ENCODE measurements at places on chromosomes 5 and 9.

DNA sequence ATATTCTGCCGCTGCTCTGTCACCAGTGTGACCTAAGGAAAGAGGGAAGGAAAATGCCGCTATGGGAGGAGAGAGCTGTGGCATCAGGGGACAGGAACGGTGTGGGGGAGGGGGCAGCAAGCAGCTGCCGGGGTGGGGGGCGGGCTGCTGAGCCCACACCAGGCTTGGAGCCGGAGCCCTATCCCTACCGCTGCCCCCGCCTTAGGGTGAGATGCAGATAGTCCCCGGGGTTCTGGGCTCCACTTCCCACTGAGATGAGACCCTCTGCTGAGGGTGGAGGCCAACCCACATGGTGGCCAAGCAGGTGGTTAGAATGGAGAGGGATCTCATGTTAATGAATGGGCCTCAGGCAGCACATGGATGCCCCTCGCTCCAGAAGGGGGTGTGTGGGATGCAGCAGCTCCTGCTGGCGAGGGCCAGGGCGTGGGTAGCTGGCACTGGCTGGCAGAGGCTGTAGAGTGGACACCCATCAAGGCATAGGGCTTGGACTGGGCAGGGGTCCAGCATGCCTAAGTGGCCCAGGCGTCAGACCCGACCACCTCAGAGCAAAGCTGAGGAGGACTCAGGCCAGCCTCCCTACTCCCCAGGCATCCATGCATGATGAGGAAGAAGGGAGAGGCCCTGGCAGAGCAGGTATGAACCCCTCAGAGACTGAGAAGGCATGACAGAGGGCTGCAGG, 131.5 kb downstream of the ZNF354C start:
- DNase-seq = no peak

GRCh38 chr5:5965132-5965531, 413.2 kb downstream of the MED10 start:
- DNase-seq = no peak

- DNase-seq = peak; percentile 41
These were observed 86.4 kb downstream of the ADRB2 start for GRCh38 chr5:148912714-148913398.

DNA sequence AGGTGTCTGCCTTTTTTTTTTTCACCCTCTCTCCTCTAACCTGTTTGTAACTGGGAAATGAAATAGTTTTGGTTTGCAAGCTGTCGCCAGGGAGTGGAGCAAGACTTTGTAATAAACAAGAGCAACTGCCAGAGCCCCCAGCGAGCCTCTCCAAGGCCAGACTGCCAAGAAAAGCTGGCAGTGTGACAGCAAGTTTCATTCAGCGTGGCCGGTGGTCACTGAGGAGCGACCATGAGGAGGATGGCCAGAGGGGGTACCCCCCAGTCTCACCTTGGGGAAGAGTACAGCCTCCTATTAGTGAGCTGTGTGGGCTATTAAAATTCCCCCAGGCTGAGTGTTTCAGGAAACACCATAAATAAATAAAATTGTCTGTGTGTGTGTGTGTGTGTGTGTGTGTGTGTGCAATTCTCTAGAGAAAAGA, 49.9 kb downstream of the ZFAND5 start:
- DNase-seq = no peak

DNA sequence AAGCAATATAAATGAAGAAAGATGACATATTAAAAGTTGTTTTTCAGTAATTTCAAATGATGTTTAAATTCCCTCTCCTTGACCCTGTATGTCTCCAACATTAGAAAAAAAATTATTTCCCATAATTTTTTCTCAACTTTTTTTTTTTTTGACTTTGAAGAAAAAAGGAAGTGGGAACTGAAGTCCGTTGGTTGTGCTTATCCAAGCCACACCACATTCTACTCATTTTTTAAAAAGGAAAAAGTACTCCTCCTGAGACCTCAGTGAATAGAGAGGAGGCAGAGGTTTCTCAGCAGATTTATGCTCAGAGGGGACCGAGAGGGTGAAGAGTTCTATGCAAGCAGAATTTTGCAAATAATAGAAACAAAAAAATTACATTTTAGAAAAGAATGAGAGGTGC, 123.3 kb downstream of the PCSK5 start:
- no peak for DNase-seq

- DNase-seq = no peak
These were observed 27.6 kb upstream of the PSD2 start for GRCh38 chr5:139767960-139768359.

DNA sequence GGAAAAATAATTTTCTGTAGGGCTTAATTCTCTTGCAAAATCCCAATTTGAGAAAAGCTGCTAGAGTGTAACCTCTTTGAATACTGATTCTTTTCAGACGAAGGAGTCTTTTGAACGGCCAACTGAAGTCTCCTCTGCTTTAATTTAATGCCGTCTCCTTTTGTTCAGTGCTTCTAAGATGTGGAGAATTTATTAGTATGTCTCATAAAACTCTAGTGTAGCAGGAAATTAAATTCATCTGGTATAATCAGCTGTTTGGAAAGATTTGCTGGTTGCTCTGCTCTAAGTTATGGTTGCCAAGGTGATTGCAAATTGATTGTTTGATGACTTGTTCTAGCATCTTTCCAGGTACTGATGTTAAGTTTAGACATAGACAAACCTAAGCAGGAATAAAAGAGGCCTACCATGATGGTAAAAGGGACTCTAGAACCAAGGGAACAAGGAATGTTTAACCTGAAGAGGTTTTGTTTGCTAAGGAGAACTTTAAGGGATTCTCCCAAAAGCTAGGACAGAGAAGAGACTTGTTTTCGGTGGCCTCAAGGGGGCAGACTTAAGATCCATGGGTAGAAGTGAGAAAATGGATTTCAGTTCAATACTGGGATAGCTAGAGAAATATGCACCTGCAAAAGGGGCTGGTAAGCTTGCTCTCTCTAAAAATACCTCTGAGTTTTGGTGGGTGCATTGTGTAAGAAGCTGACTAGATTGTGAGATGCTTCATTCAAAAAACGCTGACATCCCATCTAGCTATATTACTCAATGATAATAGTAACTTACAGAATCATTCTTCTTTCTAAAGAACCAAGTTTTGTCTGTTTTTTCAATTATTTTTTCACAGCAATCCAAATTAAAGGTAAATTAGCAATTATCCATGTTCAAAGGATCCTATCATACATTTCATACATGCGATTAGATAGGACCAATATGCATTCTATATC, 5.7 kb upstream of the ADRB2 start:
- no peak for DNase-seq

DNA sequence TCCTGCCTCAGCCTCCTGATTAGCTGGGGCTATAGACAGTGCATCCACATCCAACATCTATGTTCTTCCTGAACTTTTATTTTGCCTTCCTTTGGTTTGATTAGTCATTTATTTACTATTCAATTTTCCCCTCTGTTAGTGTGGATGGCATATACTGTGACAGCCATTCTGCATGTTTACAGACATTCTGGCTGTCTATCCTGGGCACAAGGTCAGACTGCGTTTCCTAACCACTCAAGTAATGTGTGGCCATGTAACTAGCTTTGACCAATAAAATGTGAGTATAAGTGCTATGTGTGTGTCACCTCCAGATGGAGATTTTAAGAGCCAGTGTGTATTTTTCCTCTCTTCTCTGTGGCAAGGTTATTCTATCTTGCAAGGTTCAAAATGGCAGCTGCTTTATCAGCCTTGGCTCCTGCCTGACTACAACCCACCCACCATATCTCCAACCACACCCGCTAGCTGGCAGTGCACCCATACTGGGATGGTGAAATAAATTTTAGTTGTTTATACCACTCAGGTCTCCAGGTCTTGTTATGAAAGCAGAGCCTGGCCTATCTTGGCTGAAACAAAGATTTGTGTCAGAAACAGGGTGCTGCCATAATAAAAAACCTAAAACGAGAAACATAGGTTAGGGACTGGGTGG, 32.2 kb downstream of the PDE6A start:
- DNase-seq = no peak

DNA sequence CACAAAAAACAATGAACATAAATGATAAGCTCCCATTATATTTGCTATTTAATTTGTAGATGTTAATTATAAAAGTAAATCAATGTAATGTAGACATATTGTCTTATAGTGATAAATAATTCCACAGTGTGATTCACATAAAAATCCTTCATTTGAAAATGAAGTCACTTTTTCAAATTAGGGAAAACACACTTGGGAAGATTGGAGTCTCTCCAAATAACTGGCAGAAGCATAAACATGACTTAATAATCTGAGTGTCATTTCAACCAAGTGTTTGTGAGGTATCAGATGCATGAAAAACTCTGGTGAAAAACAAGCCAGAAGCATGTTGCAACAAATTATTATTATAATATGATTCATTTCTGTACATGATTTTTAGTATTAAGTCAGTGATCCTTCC, 102.2 kb downstream of the CETN3 start:
- DNase-seq = no peak

DNA sequence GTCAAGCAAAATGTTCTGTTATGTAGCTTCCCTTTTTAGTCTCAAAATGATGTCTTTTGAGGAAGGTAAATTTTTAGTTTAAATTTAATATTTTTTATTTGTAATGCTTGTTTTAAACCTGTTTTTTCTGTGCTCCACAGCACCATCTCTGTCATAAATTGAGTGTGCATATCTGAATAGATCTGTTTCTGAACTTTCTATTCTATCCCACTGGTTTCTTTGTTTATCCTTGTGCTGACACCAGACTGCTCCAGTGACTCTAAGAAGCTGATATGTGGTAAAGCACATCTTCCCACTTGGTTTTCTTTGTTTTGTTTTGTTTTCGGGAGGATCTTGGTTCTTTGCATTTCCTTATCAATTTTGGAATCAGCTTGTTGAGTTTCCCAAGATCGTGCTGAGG, 7.1 kb upstream of the RNF145 start:
- DNase-seq = no peak

- no peak for DNase-seq
These were observed 159.1 kb downstream of the HTR1A start for GRCh38 chr5:63803165-63803564.

DNA sequence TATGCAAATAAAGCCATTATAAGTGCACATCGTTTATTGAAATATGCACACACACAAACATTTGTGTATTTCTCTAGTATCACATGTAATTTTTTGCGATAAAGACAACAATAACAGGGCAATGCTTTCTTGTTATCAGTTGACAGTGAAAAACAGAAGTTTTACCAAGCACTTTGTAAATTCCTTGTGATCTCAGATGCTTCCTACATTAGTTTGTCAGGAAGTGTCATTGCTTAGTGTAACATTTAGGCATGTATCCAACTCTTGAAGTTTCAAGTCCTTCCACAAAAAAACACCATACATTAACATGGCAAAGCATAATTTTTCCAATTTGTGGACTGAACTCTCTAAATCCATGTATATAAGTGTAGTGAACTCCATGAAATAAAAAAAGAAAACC, 46.4 kb downstream of the MOCS2 start:
- DNase-seq = no peak

DNA sequence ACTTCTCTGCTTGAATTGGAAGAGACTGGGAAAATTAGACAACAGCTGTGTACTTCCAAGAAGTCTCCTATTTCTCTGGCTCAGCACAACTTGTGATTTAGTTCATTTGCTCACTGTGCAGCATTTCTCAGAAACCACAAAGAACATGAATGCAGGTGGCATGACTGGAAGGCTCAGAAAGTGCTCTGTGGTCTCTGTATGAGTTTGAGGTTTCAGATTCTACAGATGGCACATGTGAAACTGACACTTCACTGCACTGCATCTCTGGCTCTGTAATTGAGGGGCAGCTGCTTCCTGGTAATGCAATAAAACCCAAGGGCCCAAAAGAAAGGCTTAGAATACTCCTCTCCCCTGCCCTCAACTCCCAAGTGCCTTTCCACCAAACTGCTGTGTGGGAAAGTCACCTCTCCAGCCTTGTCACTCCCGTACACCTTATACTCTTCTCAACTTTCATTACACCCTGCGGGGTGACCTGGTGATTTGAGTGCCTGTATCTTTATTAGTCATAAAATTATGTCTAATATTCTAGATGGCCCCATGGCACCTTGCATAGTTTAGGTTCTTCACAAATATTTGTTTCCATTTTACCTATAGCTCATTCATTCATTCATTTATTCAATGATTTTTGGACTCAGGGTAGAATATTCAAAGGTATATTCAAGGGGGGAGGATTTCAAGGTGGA, 82.5 kb downstream of the ESM1 start:
- no peak for DNase-seq

GRCh38 chr9:21730899-21731298, 71.5 kb upstream of the MTAP start:
- DNase-seq = no peak

DNA sequence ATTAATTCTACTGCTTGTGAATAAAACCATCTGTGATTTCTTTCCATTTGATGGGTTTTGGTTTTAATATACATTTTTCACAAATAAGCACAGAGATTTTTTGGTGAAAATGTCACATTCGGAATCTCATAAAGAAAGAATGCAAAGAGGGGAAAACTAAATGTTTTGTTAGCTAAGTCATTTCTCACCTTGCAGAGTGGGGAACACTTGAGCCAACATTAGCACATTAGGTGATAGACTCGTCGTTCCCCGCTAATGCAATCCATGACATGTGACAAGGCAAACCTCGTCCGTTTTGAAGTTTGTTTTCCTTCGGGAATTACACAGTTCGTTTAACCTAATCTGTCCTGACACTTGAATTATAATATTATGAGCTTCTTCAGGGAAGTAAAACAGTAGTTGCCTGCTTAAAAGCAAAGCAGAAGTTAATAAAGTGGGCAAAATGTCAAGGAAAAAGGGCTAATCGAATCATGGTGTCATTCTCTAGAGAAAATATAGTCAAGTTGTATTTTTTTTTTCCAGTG, 95.8 kb upstream of the LMX1B start:
- DNase-seq = no peak

DNA sequence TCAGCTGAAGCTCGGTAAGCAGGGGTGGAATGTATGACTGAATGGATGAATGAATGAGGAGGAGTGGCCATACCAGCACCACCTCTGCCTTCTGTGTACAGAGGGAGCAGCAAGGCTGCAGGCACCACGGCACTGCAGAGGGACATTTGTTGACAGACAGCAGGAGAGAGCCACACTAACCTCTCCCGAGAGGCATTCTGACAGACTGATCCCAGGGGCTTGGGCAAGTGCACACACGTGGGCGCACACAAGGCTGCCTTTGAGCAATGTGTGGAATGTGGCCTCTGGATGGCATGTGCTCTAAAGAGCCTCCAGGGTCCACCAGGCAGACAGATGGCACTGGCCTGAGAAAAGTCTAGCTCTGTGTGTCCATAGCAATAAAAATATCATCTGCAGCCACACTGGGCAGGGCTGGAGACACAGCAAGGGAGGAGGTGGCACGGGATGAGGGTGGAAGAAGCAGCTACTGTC, 111.8 kb downstream of the ACTL7B start:
- DNase-seq = no peak

- no peak for DNase-seq
These were observed 144.8 kb downstream of the GADD45G start for GRCh38 chr9:89749500-89750116.

DNA sequence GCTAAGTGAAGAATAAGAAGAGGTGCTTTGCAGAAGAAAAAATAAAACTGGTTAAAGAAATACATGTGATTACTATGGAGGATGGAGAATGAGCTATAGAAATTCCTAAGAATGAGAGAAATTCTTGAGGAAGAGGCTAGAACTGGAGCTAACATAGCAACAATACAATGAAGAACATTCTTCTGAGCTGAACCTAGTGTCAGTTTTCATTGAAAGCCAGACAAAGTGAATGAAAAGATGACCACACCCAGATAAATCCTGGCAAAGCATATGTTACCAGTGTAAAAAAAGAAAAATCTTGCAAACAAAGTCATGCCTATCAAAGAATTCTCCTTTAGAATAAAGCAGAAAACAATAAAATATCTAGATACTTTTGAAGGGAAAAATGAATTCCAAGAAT, 39.6 kb downstream of the SGCD start:
- no peak for DNase-seq

- DNase-seq = no peak
These were observed 591.9 kb downstream of the SEMA5A start for GRCh38 chr5:8953911-8954438.

- DNase-seq = no peak
These were observed 1.5 kb downstream of the DOLK start for GRCh38 chr9:128945798-128946501.
